H7 (cell line): ENCODE measurements at places on chromosomes 4 and X. TPM values are rescaled to one million over a fixed set of nuclear protein-coding genes. Genes with fewer than 3 reads are reported as not detected.

The GLRA2 gene
- not detected in 2 replicates for total RNA-seq

The VSIG1 gene
- 3.0 and 4.1 TPM in 2 replicates for total RNA-seq

The BST1 gene
- 0.80 and 1.00 TPM in 2 replicates for total RNA-seq

The BGN gene
- 0.83 and 1.1 TPM in 2 replicates for total RNA-seq

The ADH1A gene
- not detected in 2 replicates for total RNA-seq

The NPY1R gene
- total RNA-seq: 1.7 and 2.9 TPM in 2 replicates

The FAM149A gene
- 13.9 and 19.2 TPM in 2 replicates for total RNA-seq

The EBP gene
- total RNA-seq: 158 and 159 TPM in 2 replicates

The CHRDL1 gene
- 7.1 and 7.3 TPM in 2 replicates for total RNA-seq

The TBX22 gene
- 0.74 and 1.3 TPM in 2 replicates for total RNA-seq

The DGKK gene
- 0.67 and 1.4 TPM in 2 replicates for total RNA-seq

The CT45A10 gene
- total RNA-seq: 0.55 and 3.6 TPM in 2 replicates

The TRIM75 gene
- not detected in 2 replicates for total RNA-seq

The PPA2 gene
- 70.3 and 82.4 TPM in 2 replicates for total RNA-seq

The TLR10 gene
- total RNA-seq: not detected in 2 replicates
